Activated naive CD8-positive, alpha-beta T cell treated with anti-CD3 and anti-CD28 coated beads, Interleukin-2, amount 10 ng/mL, durations not matched to agents 7 days and 5 days (primary cell): ENCODE measurements at places on chromosomes 6 and 20. TPM values are rescaled to one million over a fixed set of nuclear protein-coding genes. Genes with fewer than 3 reads are reported as not detected.

GRCh38 chr6:63565727-63566596 lies 6.3 kb upstream of the LOC128125822 start:
- no peak for DNase-seq

DNA sequence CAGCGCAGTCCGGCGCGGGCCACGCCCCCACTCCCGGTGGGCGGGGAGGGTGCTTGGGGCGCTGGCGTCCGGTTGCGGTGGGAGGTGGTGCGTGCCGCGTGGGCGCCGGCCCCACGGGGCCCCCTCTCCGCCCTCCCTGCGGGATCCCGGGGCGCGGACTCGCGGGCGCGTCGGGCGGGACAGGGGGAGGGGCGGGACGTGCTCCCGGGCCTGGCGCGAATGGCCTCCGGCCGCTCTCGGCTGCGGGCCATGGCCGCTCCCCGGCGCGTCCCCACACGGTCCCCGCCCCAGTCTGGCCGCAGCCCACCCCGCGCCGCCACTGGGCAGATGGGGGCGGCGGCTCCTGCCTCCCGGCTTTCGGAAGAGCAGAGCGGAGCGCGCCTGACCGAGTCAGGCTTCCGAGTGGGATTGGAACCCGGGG lies 771 bp upstream of the PPP1R3G start:
- peak; percentile 36 for DNase-seq

DNA sequence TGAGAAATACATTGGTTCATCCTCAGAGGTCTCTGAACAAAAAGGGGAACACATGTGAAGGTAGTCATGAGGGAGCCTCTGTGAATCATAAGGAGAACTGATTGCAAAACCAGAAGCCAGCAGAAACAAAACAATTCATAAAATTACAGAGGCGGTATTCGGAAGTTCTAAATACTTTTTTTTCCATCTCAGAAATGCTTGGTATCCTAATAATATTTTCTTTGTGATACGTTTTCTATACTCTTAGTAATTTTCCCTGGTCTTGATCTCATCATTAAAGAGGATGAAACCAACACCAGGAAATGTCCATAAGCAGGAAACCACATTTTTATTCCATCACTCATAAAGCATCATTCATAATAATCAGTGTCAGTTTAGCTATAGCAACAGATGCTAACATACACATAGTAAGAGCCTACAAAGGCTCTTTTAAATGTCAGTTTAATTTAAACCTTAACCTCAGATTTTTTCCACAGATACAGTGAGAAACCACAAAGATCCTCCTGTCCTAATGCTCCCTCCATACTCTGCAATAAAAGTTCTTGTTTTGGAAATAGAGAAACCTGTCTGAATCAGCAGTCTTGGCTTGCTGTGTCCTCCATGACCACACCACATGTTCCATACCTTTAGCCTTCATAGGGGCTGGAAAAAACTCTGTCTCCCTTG lies 29.2 kb downstream of the SGK1 start:
- no peak for DNase-seq

The MUC21 gene
- not detected for total RNA-seq

The GDAP1L1 gene
- not detected for total RNA-seq

The STMND1 gene
- total RNA-seq, result not detected

DNA sequence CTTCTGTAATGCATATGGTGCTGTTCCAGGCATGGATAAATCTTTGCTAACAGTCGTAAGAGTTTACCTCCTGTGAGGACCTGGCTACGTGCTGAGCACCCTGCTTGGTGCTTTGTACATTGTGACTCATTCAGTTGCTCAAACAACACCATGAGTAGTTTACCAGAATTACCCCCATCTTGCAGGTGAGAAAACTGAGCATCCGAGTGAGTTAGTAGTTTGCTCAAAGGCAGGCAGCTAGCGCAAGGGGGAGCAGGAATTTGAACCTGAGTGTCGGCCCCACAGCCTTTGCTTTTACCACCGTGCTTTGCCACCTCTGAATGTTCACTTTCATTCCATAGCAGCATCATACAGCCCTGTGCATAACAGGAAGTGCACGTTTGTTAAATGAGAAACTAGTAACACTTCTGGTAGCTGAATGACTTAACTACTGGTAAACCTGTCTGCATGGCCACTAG lies 121.9 kb downstream of the MTHFD1L start:
- DNase-seq, result peak; percentile 30

DNA sequence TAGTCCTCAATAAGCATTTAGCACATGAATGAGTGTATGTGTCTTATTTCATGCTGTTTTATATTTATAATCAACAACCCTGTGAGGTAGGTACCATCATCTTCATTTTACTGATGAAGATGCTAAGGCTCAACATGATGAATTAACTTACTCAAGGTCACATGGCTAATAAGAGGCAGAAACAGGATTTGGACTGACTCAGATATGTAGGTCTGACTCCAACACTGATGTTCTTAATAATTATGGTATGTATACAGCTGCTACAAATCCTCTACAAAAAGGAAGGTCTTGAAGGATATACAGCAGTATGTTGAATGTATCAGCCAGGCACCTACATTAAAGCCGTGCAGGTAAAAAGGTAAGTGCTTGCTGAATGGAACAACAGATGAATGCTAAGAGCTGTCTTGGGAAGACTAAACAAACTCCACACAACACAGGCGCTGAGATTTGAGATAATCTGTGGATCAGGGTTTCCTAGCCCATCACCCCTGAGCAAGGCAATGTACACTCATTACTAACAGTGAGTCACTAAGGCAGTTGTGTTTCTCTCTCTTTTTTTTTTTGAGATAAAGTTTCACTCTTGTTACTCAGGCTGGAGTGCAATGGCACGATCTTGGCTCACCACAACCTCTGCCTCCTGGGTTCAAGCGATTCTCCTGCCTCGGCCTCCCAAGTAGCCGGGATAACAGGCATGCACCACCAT lies 31.9 kb downstream of the TTI1 start:
- DNase-seq, result no peak

DNA sequence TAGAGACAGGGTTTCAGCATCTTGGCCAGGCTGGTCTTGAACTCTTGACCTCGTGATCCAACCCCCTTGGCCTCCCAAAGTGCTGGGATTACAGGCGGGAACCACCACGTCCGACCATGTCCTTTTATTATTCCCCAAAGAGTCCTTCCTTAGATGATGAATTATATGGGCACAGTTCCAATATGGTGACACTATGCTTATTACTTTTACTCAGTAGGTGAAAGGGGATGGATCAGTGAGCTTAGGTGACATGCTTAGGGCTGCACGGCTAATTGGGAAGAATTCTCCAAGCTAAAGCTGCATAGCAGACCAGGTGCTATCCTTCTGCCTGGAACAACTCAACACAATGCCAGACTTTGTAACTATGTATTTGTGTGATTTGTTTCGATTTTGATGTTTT lies 38.2 kb upstream of the TFAP2C start:
- no peak for DNase-seq

- DNase-seq, result no peak
Measured at GRCh38 chr6:46509063-46509462, 17.8 kb upstream of the RCAN2 start.

DNA sequence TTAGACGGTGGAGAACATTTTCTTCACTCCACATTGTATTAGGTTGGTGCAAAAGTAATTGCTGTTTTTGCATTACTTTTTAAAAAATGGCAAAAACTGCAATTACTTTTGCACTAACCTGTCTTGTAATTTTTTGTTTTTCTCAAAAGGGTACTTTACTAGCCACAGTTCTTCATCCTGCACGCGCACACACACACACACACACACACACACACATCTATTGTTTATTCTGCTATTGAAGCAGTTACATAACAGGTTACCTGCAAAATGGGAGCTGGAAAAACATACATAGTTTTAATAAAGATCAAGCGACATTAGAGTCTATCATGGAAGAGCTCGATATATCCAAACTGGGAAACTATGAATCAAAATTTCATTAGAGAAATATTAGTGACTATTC lies 235.2 kb downstream of the SIM1 start:
- no peak for DNase-seq

GRCh38 chr6:132166526-132167051 lies 215.4 kb upstream of the CCN2 start:
- DNase-seq, result no peak

DNA sequence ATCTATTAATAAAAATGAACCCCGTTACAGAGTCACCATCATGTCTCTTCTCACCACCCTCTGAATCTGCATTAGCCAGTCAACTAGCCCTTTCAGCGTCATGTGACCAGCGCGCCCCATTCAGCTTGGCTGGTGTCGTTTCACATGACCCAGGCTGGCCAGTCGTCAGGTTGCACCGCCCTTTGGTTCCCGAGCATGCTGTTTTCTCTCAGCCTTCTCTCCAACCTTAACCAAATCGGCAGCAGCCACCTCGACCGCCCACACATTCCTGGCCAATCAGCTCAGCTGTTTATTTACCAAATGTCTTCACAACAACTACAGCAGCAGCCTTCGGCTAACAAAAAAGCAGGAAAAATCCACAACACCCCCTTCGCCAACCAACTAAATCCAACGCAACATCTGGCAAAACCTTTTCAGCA lies 5.6 kb downstream of the SRSF3 start:
- peak; percentile 65 for DNase-seq

DNA sequence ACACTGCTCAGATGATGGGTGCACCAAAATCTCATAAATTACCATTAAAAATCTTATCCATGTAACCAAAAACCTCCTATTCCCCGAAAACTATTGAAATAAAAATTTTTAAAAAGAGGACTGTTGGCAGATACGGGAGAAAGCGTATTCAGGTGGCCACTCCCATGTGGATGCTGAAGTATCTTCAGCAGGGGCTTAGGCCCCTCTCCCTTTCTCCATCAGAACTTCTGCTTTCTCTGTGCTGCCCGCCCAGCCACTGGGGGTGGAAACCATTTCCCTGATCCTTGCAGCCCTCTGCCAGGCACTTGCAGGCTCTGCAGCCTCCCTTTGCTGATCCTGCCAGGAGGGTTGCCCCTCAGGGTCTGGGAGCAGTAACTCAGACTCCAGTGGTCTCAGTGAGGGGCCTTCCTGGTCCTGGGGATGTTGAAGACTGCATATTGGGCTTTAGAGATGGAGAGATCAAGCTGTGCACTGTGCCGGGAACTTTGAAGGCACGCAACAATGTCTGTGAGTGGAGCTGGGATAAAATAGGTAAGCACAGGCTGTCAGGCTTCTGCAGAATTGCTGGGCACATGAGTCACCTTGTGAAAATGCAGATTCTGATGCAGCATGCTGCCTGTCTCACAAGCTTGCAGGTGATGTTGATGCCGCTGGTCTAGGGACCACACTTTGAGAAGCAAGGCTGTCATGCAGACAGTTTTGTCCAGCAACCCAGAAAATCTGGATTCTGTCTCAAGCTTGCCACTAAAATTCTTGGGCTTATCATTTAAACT lies 59.6 kb downstream of the SLC24A3 start:
- no peak for DNase-seq

- DNase-seq, result no peak
Measured at GRCh38 chr6:129429956-129430355, 280.0 kb downstream of the ARHGAP18 start.
